ENCODE measurements at places on chromosomes 16 and 17.

GRCh38 chr17:41806685-41807445 lies 4.9 kb downstream of the P3H4 start:
- DNase-seq, result no peak

- DNase-seq, result no peak
Observed at GRCh38 chr16:8730335-8730915, 56.0 kb downstream of the ABAT start.

DNA sequence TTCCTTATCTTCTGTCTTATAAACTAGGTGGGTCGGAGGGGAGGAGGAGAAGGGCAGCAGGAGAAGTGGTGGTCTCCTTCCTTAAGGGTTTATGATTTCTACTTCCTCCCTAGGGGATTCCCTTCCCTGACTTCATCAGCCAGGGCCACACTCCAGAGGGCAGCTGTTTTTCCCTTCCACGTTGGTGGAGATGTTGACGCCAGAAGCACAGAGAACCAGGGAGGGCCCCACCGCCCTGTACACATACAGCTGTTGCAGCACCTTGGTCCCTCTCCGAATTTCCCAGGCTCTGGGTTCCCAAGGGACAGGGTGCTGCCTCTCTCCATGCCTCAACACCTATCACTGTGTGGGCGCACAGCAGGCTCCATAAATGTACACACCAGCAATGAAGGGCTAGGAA lies 5.6 kb upstream of the SLC6A4 start:
- no peak for DNase-seq

- no peak for DNase-seq
Observed at GRCh38 chr16:53966821-53967571, 263.0 kb downstream of the FTO start.

- no peak for DNase-seq
Observed at GRCh38 chr16:83059237-83059636, 432.5 kb downstream of the CDH13 start.

DNA sequence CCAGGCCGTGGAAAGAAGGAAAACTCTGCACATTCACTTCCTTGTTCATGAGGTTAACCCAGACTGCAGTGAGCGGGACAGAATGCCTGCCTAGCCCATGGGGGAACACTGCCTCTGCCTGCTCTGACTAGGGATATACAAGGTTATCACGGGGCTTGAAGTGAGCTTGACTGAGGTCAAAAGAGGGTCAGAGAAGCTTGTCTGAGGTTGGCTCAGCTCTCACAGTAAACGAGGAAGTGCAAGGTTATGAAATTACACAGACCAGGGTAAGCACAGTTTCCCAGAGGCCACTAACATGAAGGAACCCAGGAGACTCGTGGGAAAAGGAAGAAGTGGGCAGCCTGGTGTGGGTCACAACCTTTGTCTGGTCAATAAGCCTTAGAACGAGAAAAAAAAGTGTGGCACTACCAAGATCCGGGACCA lies 28.7 kb downstream of the HIC1 start:
- no peak for DNase-seq

DNA sequence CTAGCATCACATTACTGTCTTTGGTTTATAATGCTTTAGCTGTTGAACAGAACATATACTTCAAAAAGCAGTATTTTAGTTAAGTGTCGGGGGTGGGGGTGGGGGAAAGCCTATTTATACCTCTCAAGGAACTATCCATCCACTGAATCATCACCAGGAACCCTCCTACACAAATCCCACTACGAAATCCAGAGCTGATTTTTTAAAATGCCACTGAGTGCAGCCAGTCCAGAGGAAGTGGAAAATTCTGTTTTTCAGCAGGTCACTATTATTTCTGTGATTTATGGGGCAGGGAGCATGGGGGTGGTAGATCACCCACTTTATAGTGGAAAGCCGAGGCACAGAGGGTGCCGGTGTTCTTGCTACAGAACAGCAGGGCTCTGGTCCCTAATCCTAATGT lies 284.1 kb downstream of the SOX9 start:
- DNase-seq, result no peak

DNA sequence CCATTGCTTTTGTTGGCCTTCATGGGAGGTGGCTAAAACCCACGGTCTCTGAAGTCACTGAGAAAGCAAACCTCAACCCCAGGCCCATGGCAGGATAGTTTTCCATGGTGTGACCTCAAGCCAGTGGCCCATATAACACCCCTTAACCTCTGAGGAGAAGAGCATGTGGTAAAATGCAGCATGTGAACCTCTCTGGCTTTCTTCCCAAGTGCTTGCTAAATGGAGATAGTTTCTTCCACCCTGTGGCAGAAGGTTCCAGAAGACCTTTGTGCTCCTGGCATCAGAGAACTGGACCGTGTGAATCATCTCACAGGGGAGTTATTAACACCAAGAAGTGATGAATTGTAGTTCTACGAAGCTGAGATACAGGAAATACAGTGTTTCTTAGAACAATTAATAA lies 47.3 kb downstream of the MYOCD start:
- no peak for DNase-seq

- no peak for DNase-seq
Observed at GRCh38 chr17:33073416-33073815, 81.8 kb downstream of the SPACA3 start.

DNA sequence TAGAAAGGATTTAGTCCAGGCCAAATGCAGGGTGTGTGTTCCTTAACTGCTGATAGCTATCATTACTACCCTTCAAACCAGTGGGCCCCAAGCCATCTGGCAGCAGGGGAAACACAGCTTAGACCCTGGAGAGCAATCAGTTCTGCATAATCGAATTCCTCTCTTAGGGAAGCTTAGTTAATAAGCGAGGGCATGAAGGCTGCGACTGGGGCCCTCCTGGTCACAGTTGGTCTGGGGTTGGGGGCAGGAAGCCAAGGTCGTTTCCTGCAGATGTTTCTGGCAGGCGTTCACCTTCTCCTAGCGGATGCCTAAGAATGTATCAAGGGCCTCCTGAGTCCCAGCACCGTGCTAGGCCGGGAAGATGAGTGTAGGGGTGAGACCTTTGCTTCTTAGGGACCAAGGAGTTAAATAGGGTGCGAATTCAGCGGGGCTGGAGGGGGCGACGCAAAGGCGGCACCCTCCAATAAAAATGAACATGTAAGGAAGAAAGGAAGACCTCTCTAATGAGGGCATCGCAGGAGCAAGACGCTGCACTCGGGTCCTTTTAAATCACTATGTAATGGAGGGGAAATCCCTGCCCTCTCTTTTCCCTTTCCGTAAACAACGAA lies 16.5 kb upstream of the EEF2K start:
- DNase-seq, result no peak

- no peak for DNase-seq
Observed at GRCh38 chr16:59719121-59719520, 985.0 kb upstream of the GOT2 start.

- DNase-seq, result peak; percentile 88
Observed at GRCh38 chr17:39927101-39927928, at the start of the genes LRRC3C and ORMDL3. TSS of gene LRRC3C (plus strand) at chr17:39927732. CDS start at chr17:39941524, 13,792 bp downstream. TSS of gene ORMDL3 (minus strand) at chr17:39927601. CDS start at chr17:39924203, 3,398 bp downstream.

DNA sequence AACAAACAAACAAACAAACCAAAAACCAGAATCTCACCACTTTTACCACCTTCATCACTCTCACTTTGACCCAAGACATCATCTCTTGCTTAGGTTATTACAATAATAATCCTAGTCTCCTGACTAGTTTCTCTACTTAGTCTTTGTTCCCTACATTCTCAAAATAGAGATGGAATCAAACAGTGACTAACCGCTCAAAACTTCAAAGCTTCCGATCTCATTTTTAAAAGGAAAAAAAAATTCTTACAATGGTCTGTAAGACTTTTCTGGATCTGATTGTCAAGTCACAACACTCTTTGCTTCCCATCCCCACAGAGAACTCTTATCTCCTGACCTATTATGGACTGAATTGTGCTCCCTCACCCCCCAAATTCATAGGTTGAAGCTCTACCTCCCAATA lies 60.9 kb downstream of the SPAG9 start:
- no peak for DNase-seq

DNA sequence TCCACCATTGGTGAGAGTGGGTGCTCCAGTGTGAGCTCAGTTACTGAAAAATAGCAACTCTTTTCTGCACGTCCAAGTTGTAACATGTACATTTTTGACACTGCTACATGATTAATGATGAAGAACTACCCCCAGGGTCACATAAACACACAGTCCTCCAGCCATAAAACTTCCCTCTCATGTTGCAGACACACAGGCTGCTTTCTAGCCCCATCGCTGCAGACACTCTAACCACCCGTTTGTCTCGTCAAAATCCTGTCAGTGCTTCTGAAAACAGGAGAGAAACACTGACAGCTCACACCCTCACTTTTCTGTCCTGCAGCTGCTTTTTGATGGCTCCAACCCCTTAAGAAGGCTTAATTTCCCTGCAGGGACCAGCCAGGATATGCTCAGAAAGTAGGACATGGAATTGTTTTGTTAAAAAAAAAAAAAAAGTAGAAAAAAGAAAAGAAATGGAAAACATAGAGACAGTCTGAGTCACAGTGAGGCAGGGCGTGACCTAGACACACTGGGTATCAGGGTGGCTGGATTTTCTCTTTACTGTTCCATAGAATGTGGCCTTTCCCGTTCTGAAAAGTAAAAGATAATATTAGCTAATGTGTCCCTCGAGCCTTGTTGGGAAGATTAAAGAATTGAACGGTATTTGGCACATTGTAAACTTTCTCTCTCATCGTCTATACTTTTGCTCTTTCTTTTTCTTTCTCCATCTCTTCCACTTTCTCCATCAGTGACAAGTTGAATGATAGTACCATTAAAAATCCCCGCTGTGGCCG lies 20.7 kb upstream of the CCL5 start:
- no peak for DNase-seq

DNA sequence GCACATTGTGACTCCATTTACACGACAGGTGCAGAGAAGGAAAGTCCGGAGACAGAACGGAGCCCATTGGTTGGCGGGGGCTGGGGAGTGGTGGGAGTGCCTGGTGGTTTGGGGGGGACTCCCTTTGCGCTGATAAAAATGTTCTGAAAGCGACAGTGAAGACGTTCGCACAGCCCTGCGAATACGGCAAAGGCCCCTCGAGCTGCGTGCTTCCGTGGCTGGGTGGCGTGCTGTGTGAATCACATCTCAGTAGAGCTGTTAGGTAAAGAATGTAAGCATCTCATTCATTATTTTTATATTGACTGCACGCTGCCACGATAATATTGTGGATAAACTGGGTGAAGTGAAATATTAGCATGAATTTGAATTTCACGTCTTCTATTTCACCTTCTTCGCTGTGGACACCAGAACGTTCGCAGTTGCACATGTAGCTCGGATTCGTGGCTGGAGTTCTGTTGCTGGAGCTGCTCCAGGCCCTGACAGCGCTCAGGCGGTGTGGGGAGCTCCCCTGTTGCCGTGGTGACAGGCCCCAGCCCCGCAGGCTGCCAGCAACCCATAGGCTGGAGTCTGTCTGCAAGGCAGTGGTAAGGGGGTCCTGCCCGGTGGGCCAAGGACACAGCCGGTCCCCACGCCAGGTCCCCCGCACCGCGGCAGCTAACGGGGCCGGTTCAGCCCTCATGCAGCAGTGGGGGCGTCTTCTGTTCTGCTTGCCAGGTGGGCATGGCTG lies 44.6 kb downstream of the SOX8 start:
- DNase-seq, result no peak
